ENCODE measurements at places on chromosomes 11 and 22.

DNA sequence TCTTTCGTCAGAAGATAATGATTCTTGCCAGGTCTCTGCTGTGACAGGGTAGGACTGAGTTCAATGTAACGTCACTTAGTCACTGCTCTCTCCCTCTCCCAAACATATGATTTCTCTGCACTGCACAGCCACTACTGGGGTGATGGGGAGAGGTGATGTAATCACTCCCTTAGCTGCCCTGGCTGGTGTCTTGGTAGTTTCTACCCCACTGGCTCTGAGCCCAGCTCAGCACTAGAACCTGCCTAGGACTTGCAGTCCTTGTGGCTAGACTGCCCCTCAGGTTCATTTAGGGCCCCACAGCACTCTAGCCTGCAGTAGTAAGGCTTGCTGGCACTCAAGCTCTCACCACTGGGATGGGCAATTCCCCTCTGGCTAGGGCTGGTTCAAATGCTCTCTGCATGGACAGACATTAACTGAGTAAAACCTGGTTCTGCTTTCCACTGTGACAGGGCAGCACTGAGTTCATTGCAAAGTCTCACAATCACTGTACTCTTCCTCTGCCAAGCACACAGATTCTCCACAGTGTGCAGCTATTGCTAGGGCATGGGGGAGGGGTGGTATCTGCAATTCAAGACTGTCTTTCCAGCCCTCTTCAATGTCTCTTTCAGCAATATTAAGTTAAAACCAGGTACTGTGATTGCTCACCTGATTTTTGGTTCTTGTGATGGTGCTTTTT lies 571.4 kb upstream of the FAT3 start:
- no peak for DNase-seq

- no peak for DNase-seq
Measured at GRCh38 chr22:46067159-46068111, 82.9 kb upstream of the PPARA start.

- no peak for DNase-seq
Measured at GRCh38 chr22:25680956-25681355, 61.0 kb upstream of the MYO18B start.

DNA sequence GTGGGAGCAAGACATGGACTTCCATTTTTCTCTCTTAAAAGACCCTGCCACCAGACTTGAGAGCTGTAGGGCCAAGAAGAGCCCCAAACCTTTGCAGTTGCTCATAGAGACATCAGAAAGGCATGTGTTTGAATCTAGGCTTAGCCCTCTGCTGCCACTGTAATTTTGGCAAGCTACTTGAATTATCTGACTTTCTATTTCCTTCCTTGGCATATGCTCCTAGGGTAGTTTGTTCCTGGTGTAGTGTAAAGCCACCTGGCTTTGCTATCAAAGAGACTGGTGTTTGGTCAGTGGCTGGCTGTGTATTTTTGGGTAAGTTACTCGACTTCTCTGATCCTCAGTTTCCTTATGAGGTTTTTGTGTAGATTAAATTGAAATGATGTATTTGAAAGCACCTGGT lies 252.1 kb upstream of the CCDC90B start:
- no peak for DNase-seq

DNA sequence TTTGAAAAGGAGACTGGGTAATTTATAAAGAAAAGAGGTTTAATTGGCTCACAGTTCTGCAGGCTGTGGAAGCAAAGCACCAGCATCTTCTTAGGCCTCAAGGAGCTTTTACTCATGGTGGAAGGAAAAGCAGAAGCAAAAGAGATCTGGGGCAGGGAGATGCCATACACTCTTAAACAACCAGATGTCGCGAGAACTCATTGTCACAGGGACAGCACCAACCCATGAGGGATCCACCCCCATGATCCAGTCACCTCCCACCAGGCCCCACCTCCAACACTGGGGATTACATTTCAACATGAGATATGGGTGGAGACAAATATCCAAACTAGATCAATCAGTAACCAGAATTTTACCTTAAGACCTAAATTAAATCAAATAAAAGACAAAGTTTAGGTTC lies 87.2 kb downstream of the C11orf91 start:
- DNase-seq = no peak

- no peak for DNase-seq
Measured at GRCh38 chr22:44031158-44031952, 7.3 kb downstream of the PARVB start.

DNA sequence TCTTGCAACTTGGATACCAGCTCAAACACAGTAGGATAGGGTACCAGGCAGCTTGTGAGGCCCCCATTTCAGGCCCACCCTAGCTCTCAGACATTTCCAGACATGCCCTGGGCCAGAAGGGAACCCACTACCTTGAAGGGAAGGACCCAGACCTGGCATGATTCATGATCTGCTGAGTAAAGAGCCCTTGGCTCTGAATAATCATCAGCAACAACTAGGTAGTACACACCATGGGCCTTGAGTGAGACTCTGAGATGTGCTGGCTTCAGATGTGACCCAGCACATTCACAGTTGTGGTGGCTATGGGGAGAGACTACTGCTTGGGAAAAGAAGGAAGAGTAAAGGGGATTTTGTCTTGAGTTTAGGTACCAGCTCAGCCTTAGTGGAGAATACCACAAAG lies 23.6 kb downstream of the JRKL start:
- no peak for DNase-seq

DNA sequence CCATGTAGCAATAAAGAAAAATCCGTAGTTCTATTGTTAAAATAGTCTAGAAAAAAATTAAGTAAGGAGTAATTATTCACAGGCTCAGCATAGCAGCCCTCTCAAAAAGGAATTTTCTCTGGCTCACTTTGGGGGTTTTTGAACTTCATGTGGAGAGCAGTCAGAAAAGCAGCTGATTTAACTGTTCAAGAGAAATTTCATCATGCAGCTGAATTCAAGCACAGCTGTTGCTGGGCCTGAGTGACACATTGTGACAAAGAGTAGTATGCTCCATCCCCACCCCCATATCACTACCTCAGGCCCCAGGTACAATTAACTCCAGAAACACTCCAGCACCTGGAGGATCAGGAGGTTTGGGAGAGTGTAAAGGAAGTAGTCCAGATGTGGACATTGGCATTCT lies 272.1 kb downstream of the FAM76B start:
- no peak for DNase-seq

GRCh38 chr11:70782401-70782913 lies 384.1 kb downstream of the CTTN start:
- DNase-seq = peak; percentile 59

DNA sequence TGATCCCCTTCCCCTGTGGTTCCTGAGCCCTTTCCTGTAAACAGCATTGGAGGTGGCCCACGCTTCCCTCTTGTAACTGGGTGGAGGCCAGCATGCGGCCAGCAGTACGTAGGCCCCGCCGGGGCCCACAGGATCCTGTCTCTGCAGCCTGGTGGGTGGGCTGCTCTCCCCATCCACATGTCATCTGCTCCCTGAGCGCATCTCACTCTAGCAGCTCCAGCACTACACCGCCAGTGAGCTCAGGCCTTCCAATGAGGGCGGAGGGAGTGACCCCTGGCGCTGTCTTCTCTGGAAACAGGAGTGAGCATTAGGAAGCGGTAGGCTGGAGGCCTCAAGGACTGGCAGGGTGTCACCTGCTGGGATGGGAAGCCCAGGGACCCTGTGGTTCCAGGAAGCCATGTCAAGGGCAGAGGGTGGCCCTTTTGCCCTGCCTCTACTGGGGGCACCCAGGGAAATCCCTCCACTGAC lies 363.9 kb downstream of the TBC1D22A start:
- no peak for DNase-seq

DNA sequence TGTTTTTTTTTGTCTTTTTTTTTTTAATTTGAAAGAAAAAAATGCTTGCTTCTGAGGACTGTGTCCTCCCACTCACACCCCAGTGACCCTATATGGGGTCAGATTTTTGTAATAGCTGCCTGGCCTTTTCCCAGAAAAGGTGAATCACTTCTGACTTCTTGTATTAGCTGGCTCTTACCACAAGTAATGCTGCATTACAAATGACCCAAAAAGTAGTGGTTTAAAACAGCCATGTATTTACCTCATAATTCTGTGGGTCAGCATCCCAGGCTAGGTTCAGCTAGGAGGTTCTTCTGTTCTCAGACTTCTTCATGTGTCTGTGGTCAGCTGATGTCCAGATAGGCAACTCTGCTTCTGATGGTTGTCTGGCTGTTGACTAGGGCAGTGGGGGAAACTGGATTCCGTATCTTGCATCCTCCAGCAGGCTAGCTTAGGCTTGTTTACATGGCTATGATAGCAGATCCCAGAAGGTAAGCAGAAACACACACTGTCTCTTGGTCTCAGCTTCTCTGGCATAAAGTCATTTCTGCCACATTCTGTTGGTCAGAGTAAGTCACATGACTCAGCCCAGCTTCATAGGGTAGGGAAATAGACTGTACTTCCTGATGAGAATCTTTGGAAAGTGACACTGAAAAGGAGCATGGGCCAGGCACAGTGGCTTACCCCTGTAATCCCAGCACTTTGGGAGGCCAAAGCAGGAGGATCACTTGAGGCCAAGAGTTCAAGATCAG lies 19.5 kb downstream of the LHFPL7 start:
- DNase-seq = no peak

DNA sequence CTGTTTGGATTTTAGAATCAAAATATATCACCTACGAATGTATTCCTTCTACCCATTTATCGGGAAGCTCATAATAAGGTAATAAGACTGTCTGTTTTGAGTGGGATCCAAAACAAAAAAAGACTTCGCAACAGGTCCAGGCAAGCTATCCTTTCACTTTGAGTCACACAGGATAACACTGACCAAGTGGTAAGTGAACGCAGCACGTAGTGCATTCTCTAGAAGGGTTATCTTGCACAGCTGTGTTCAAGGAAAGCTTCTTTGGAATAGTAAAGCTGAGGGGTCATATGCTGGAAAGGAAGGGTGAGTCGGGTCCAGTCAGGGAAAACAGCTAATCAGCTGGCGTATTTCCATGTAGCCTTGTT lies 22.3 kb upstream of the NRGN start:
- no peak for DNase-seq

Data from NCI-H2029 treated with DMSO at 0.1 percent for 48 hours (cell line).